ENCODE measurements at places on chromosomes 11 and 22.
A peak's percentile ranks its signal among the peaks of the same experiment; 100 is the strongest.

GRCh38 chr11:67117176-67117575, 1.9 kb upstream of the KDM2A start:
- DNase-seq: no peak

DNA sequence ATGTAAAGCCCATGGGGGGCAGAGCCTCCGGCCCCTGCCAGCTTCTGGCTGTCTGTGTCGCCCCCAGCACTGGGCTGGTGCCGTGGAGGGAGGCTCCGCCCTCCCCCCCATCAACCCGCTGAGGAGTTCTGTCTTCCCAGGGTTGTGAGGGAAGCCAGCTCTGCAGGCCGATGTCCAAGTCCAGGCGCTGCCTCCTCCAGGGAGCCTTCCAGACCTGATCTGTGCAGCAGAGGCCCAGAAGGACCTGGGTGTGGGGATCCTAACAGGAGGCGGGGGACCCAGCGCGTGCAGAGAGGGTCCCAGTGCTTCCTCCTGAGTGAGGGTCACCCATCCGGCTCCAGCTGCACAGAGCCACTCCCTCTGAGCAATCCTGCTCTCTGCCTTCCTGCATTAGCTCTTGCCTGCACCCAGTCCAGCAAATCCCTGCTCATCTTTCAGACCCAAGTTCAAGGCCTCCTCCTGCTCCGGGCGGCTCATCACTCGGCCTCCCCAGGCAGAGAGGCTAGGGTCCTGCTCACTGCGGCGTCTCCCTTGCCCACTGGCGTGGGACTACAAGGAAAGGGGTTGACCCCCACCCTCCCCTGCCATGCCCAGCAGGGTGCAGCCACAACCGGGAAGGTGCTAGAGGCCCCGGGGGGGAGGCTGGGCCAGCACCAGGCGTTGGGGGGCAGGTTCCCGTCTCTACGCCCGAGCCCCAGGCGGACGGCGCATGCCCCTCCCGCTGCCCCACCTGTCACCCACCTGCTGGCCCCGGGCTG, 16.4 kb downstream of the PRR33 start:
- no peak for DNase-seq

- no peak for DNase-seq
Observed at GRCh38 chr22:45238076-45238956, 2.4 kb downstream of the KIAA0930 start.

DNA sequence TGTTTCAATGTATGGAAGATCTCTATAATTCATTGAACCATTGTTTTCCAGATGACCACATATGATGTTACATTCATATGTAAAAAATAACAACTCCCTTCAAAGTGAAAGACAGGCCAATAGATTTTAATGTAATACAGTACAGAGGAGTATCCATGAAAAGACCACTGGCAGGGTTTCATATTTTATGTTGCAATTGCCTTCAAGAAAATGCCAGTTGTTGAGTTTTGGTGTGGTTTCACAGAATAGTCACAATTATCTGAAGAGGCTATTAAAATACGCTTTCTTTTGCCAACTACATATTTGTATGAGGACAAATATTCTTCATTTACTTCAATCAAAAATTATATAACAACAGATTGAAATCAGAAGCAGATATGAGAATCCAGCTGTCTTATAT, 14.3 kb downstream of the AMOTL1 start:
- DNase-seq: no peak

DNA sequence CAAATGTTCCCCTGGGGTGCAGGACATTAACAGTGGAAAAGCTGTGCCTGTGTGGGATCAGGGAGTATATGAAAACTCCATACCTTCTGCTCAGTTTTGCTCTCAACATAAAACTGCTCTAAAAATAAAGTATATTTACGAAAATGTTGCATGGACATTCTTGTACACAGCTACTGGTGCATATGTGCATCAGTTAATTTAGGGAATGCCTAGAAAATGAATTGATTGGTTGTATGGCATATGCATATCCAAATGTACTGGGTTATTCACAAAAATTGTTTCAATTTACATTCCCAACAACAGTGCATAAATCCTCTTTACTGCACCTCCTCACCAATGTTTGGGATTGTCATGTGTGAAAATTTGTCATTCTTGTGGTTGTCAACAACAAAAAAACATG, 251.1 kb upstream of the MPPED2 start:
- DNase-seq: no peak

DNA sequence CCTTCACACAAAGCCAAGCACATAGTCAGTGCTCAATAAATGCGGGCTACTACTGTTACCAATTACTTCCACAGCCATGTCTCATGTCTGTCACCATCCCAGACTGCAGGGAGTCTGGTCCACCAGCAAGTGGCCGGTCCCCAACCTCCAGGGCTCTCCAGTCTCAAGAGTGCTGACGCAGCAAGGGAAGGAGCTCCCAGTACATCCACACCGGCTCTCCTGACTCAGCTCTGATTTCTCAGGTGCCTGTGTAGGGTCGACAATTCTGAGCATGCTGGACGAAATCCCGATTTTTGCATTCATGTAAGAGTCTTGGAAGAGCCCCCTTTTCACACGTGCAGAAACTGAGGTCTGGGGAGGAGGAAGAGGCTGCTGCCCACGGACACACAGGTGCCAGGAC, 10.3 kb upstream of the NEFH start:
- peak; percentile 69 for DNase-seq

DNA sequence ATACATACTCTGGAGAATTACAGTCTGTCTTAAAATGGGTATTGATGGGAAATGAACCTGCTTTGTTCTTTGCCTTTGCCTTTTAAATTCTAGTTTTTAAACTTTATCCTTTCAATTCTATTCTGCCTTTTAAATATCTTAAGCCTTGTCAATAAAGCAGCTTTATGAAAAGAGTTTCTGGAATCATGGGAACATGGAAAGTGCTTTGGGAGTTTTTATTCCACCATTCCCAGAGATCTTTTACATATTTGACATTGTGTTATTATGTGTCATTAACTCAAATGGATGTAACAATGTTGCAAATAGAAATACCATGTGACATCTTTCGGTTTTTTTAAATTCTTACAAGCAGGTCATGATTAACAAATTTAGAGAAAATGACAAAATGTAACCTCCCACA, 555.7 kb upstream of the ANO3 start:
- no peak for DNase-seq

- no peak for DNase-seq
Observed at GRCh38 chr11:14645985-14646900, 2.6 kb downstream of the PDE3B start.

- no peak for DNase-seq
Observed at GRCh38 chr11:70364745-70365543, 33.4 kb upstream of the CTTN start.

DNA sequence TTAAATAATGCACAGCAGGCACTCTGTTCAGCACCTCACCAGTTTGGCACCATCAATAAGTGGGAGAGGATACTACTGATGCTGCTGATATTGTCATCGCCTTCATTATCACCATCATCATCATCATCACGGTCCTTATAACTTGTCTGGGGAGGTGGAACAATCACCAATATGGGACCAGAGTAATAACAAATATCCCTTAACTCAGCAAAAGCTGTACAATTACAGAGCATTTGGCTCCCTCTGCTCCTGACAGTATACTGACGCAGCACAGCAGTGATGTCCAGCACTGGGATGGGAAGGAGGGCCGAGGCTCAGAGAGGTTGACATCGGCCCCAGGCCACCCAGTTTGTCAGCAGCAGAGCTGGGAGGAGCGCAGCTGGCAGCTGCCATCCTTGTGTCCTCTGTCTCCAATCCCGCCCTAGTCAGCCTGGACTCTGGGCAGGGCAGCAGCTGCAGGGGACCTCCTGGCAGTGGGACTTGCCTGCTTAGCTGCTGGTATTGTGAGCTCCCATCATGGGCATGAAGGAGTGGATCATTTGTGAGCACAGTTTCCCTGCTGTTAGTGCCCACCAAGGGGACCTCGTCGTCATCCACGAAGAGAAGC, 90.0 kb downstream of the DHCR7 start:
- no peak for DNase-seq

DNA sequence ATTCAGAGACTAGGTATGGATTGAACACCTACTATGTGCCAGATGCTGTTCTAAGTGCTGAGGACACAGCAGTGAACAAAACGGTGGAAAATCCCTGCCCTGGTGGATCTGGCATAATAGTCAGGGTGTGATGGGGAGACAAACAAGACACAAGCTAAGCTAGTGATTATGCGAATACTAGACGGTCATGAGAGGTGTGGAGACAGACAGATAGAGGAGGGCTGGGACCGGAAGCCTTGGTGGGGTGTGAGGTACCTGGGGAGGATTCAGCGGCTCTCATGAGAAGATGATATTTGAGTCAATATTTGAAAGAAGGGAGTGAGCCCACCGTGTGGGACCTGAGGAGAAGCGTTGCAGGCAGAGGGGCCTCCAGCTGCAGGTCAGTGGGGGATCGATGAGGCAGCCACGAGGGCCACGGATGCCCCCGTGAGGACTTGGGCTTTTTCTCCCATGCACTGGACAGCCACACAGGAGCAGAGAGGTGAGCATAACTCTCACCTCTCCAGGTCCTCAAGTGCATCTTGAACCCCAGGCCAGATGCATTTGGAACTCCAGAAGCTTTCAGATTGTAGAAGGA, 4.7 kb downstream of the CD5 start:
- DNase-seq: no peak

DNA sequence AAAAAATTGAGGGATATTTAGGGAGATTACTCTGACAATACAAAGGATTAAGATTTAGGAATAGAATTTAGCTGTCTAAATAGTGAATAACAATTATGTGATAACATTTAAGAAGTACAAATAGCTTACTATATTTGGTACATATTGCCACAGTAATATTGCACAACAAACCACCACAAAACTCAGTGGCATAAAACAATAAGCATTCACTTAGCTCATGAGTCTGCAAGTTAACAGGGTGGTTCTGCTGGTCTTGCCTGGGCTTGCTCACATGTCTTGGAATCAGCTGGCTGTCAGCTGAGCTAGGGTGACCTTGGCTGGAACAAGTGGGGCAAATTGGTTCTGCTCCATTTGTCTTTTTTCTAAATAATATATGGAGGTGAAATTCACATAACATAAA, 115.1 kb downstream of the DCDC1 start:
- DNase-seq: no peak

DNA sequence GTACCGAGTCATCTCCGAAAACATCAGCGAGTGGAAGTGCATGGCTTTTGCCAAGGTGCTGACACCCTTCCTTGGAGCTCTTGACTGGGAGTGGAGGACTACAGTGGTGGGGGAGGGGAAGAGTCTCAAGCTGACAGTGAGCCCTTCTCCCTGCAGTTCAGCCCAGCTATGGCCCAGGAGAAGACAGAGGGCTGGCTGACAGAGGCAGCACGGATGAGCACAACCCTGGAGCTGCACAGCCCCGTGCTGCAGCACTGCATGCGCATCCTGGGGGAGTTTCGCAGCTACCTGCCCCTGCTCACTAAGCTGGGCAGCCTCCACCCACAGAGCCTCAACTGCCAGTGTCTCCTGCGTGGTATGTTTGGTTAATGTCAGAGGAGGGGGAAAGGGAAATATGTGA, 41.4 kb downstream of the DNHD1 start:
- no peak for DNase-seq

DNA sequence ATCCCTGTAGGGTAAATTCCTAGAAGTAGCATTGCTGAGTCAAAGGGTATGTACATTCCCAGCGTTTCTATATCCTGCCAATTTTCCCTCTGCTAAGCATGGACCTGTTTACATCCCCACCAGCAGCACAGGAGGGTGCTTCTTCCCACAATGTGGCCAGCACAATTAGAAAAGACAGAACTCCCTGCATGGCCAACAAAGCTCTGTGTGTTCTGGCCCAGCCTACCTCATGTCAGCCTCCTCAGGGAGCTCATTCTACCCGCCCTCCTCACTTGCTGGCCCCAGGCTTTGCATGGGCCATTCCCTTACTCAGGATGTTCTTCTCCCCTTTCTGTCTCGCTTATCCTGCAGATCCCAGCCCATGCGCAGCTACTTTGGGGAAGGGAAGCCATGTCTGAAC, 186.1 kb downstream of the DSCAML1 start:
- DNase-seq: no peak

DNA sequence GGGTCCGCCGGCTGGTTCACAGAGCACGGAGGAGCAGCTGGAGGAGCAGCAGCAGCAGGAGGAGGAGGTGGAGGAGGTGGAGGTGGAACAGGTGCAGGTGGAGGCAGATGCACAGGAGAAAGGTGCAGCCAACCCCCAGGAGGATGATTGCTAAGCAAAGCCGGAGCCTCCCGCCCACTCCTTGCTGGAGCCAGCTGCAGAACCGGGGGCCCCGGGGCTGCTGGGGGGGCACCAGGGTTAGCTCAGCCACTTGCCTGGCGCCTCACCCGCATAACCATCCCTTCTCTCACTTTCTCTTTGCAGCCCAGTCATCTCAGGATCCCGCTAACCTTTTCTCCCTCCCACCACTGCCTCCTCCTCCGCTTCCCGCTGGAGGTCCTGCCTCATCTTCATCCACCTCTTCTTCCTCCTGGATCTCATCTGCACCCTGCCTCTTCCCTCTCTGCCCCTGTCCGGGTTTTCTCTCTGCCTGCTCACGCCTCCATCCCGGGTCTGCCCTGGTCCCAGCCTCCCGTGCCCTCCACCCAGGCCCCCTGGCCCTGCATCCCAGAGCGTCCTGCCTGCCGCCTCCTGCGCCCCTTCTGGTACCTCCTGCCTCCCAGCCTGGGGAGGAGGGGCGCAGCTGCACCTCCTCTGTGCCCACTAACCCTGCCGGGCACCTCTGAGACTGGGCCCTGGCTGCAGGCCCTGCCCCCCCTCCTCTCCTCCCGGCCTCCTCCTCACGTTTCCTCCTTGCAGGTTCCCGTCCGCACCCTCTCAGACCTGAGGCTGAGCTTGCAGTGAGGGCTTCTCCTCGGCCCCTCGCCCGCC, 9.5 kb downstream of the KCTD17 start:
- no peak for DNase-seq

- no peak for DNase-seq
Observed at GRCh38 chr11:121489823-121490222, 37.1 kb upstream of the SORL1-AS1 start.

DNA sequence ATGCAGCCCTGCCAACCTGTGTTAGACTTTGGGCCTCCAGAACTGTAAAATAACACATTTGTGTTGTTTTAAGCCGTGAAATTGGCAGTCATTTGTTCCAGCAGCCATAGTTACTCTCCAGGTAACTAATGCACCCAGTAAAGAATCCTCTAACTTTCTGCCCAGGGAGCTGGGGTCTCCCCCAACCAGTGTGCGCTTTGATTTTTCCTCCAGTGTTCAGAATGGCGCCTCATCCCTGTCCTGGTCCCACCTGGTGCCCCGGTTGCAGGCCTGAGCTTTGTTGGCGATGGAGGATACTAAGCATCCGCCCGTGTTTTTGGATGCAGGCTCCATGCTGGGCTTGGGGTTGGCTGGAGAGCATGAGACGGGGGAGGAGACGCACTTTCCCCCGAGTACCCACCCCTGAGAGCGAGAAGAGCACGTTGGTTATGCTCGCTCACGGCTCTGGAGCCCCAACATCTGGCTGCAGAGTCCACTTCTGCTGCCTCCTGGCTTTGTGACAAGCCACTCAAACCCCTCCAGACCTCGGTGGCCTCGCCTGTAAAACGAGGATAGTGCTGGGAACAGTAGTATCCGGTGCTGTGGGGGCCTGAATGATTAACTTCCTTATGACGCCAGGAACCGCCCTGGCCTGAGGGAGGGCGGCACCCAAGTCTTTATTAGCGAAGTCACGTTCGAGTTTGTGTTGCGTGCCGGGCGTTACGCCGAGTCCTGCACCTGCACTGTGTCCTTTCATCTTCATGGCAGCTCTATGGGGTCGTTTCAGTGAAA, 25.8 kb downstream of the MRGPRD start:
- no peak for DNase-seq

Data from HuH-7 (cell line).